Left colon (tissue), 2 donors: ENCODE measurements at places on chromosomes 6 and 20. TPM values are rescaled to one million over a fixed set of nuclear protein-coding genes. Genes with fewer than 3 reads are reported as not detected.

DNA sequence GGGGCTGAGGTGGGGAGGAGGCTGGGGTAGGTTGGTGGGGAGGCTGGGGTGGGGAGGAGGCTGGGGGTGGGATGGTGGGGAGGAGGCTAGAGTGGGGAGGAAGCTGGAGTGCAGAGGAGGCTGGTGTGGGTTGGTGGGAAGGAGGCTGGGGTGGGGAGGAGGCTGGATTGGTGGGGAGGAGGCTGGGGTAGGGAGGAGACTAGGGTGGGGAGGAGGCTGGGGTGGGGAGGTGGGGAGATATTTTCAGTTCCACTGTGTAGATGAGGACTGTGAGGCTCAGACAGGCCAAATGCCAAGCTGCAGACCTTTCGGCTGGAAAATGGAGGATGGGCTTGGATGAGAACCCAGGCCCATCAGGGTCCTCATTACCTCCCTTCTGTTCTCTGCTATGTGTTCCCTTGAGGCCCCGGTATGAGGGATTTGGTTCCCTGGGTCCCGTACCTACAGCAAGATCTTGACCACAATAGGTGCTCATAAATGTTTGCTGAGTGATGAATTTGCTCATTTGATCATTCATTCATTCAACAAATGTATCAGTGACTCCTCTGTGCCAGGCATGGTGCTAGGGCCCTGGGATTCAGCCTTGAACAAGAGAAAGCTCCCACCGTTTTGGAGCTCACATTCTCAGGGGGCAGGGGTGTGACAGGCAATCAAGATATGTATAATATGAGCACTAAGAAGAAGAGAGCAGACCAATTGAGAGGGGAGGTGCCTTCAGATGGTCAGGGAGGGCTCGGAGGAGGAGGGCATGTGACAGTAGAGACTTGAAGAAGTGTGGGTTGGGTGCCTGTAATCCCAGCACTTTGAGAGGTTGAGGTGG is 36.1 kb upstream of the NOL4L start:
- DNase-seq = no peak

DNA sequence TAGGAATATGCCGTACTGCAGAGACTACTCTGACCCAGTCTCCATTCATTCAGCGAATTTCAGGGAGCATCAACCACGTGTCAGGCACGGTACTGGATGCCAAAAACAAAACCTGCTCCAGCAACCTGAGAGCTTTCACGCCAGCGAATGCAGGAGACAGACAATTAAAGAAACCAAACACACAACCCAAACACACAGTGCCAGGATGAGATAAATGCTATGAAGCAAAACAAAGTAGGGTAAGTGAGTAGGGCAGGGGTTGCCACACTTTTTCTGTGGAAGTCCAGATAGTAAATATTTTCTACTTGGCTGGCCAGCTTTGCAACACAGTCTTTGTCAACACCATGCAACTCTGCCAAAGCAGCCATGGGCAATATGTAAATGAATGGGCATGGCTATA is 10.0 kb downstream of the MOCS1 start:
- DNase-seq = no peak

- no peak for DNase-seq
These were observed 26.5 kb downstream of the HEBP2 start for GRCh38 chr6:138430361-138431145.

DNA sequence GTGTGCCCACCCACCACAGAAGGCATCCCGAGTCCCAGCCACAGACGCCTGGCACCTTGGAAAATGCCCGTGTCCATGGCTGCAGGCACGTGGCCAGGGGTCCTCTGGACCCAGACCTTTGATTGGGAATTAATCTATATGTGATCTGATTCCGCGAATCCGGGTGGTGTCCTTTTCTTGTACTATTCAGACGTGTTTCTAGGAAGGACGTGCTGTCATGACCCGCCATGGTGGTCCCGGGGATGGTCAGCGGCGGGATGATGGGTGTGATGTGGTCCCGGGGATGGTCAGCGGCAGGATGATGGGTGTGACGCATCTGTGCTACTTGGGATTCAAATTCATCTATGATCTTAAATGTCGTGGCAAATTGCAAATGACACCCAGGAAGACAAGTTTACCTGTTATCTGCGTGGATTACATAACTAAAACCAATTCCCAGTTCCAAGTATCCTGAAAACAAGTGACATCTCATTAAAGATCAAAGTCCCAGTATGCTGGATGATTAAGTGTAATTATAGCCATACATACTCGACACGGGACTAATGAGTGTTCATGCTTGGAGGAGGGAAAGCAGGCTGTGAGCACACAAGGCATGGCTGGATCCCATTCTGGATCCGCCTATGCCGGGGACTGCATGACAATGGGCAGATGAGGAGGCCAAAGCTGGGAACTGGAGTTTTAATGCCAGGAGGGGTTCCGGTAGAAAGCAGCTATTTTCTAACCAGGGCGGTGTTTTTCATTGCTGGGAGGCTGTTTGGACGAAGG is 256.5 kb downstream of the TAF4 start:
- DNase-seq = no peak

GRCh38 chr6:31585491-31585890 is 586 bp upstream of the LST1 start:
- no peak for DNase-seq

- DNase-seq = no peak
These were observed 593.4 kb downstream of the QKI start for GRCh38 chr6:164007881-164008280.

DNA sequence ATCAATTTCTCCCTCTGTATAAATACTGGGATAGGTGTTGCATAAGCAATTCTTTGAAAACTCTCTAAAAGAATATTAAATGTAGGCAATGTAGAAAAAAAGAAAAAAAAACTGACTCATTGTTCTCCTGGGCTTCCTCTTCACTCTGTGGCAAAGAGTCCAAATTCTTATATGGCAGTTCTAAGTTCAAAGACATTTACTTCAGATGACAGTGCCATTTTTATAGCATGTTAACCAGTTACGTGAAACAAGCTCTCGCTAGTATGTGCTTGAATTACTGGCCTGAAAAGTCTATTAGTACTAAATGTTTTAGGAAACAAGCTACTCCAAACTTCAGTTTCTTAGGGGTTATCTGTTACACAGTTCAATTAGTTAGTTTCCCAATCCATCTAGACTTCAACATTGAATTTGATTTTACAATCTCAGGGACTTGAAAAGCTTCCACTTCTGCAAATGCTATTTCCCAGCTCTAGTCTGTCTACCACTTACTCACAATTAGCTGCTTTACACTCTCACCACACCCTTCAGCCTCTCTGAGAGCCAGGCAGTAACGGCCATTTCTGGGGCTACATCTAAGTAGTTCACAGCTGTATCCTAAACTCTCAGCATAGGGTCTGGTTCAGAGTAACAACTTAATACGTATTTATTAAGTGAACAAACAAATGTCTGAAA is 100.4 kb downstream of the OGFRL1 start:
- DNase-seq = no peak

GRCh38 chr20:34621383-34622367 is 55.2 kb downstream of the PIGU start:
- DNase-seq = peak; percentile 41

DNA sequence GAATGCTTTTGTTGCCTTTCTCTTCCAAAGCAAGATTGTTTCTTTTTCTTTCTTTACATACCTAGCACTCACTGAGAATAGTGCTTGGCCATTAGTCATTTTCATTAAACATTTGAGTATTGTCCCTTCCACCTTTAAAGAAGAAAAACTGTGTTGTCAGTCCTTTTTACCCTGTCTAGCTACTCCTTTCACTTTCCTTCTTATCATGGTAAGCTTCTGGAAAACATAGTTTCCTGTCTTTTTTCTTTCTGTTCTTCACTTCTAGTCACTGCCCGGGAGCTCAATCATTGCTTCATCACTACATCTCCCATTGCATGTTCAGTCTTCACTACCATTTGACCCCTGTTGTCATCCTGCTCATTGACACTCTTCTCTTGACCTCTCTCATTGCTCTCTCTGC is 12.1 kb downstream of the VAPB start:
- DNase-seq = no peak

GRCh38 chr20:31602779-31603441 is 2.2 kb upstream of the ID1 start:
- DNase-seq = no peak

TAGAP gene
- total RNA-seq = 2.2 TPM

KHDC1 gene
- 1.0 TPM for total RNA-seq

RIMS1 gene
- total RNA-seq = 0.28 TPM

CASS4 gene
- 1.3 TPM for total RNA-seq
